ENCODE measurements at places on chromosomes 5 and 9.

- no peak for DNase-seq
These were observed 38.7 kb downstream of the NLN start for GRCh38 chr5:65760504-65761275.

DNA sequence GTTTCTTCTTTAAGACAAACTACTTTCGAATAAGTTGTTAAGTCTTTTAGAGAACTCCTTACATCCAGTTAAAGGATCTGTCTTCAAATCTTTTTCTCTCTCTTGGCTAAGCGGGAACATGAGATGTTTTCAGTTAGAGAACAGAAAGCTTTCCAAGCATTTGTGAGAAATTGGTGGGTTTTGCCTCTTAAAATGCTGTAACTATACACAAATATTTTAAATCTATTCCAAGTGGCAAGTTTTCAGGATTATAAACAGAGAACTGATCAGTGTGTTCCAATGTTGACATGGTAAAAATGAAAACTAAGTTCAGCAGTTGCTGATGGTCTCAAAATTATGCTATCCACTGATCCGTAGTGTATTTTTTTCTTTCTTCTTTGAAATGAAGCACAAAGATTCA lies 100.4 kb downstream of the EBF1 start:
- DNase-seq: no peak

DNA sequence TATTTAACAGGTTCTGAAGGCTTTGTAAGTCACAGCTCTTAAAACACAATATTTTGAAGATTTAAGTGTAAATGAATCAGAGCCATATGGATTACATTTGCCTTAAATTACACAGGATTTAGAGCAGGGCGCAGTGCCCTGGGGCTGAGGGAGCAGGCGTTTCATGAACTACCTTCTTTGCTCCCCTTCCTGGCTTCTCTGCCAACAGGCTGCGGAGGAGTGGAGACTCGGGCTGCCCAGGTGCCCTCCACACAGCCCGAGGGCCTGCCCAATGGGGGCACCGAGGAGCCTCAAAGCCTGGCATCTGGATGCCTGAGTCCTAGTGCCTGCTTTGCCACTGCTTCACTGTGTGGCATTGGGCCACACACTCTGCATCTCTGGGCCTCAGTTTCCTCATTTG lies 90.6 kb upstream of the HAND1 start:
- DNase-seq: no peak

DNA sequence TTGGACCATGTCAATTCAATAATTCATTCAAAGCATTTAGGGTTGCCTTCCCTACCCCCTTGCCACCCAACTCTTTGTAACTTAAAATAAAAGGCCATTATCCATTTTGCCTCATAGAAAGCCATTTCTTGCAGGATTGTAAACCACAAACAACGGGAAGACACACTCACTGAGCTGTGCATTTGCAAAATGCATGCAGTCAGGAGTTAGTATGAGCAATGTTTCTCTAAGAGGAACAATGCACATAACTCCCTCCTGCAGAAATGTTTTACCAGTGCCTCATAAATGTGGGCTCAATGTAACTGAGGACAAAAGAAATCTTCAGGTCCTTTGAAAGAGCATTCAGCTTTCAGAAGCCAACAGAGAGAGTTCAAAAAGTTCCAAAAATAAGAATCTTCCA lies 98.5 kb upstream of the ABCA1 start:
- no peak for DNase-seq

All from suprapubic skin (tissue), 4 donors.